ENCODE measurements at places on chromosomes 3 and 15.

GRCh38 chr3:187946163-187946691, 201.0 kb upstream of the BCL6 start:
- DNase-seq = no peak

DNA sequence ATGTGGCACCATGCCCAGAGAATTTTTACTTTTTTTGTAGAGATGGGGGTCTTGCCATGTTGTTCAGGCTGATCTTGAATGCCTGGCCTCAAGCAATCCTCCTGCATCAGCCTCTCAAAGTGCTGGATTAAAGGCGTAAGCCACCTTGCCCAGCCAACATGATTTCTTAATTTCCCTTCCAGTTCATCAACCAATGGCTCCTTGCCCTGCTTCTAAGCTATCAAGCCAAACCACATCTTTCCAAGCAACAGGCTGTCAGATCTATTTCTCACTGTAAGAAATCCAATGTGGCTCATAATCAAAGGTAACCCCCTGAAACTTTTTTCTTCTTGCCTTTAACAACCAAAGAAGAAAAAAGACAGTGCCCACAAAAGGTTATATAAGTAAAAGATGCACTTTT, 204.2 kb upstream of the ICE2 start:
- no peak for DNase-seq

DNA sequence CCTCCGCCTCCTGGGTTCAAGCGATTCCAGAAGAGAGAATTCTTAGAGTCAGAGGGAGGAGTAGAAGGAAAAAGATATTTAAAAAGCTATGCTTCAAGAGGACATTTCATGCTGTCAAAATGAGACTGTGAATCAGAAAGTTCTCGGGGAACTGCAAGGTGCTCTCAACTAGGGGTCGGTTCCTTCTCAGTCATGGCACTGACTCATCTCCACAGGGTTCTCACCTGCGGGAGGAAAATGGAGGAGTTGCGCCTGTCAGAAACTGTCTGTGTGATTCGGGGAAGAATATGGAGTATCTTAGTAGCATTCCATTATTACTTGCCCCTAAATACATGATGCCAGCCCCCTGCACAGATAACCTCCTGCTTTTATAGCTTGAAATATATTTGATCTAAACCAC, 47.4 kb downstream of the APH1B start:
- no peak for DNase-seq

DNA sequence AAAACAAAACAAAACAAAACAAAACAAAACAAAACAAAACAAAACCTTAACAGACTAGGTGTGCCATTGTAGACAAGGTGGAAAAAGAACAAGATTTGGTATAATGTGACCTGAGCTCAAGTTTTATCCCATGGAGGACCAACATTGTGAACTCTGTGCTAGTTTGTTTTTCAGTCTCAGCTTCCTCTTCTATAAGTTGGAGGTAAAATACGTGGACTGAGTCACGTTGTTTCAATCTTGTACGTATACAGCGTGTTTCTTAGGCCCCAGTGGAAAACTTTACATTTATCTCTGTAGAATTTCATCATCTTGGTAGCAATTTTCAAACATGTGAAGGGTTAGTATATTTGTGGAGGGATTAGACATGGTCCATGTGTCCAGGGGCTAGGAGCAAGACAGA, 261.6 kb downstream of the CD47 start:
- DNase-seq = no peak

DNA sequence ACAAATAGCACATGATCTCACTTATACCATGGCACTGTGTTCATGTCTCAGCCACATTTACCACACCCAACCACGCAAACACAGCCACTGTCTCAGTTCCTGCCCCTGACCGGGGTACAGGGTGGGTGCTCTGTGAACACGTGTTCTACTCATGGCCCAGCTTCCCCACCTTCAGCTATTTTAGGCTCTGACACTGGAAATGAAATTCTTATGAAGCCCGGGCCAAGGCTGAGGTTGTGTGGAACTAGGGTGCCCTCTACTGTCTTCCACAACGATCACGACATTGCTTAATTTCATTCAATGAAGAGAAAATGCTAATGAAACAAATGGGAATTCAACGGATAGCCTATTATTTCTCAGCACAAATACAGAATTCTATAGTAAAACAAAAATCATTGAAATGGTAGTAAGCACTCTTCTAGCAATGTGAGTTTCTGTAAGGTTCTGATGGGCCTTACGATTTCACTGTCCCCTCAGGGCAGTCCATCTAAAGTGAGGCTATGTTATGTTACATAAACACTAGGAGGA, 2.1 kb upstream of the GABRA5 start:
- DNase-seq = peak; percentile 55

DNA sequence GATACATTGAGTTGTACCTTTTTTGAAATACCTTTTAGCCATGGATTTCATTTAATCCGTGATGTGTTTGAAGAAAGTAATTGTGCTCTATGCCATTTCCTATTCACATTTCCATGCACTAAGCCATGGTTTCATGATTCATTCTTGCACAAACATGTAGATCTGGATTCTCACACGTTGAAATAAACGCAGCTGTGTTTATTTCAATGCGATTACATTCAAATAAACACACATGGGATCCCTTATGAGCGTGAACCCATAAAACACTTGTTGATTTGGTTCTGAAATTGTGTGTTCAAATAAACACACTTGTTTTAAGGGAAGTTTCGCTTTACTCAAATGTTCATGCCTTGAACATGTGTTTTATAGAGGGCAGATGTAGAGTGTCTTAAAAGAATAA, 39.2 kb downstream of the BBX start:
- no peak for DNase-seq

GRCh38 chr3:71806736-71807135, 21.8 kb upstream of the PROK2 start:
- DNase-seq = no peak

GRCh38 chr15:75655931-75656330, 8.2 kb downstream of the SNX33 start:
- no peak for DNase-seq

GRCh38 chr3:13073326-13074005, at the start of gene IQSEC1:
Gene IQSEC1, minus strand, starts transcription at chr3:13073429. Its CDS starts 415 bp downstream, at chr3:13073014.
- DNase-seq = peak; percentile 54

DNA sequence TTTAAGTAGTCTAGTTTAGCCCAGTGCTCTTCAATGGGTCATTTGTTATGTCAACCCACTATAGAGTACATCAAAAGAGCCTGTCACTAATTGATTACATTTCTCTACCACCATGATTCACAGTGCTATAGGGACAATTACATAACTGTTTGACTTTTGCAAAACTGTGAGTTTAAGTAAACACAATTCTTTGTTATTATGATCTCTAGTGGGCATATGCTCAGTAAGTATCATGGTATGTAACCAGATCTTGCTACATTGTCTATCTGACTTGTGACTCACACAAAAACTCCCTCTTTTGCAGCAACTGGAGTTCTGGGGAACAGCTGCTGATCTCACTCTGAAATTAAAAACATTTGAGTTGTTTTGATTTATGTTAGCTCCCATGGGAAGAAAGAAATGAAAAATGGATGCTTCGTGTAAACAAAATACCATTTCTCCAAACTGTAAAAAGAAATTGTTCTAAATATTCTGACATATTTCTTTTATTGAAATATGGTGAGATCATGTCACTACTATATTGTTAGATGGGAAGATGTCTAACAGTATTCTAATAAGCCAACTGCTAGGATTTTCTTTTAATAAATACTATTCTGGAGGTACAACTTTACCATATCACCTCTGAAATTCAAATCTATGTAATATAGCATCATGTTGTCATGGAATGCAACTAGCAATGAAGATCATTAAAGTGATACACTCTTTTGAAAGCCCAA, 470.4 kb downstream of the ROBO1 start:
- DNase-seq = no peak

DNA sequence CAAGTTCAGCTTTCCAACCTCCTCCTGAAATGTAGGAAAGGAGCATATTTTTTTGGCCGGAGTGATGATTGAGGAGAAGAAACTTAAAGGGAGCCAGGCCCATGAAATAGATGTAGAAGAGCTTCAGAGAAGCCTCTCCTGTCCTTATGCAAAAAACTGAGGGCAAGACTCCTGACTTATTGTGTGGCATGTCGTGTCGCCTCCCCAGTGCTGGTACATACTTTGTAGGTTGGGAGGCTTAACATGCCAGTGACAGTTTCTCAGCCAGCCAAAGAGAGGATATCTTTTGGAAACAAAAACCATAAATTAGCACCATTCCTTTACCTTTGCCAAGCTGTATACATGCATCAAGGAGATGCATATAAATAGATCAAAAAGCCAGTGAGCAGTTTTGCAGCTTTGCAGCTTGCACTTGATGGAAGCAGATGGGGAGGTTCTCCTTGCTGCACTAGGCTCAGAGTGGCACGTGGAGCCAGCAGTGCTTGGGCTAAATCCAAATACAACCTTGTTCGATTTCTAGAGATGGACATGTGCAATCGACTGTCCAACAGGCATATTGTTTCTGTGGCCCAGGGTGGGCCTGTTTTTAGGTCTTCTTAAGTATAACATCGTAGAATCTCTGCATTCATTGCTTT, 10.2 kb downstream of the SLCO3A1 start:
- no peak for DNase-seq

GRCh38 chr15:83039206-83039605, 27.8 kb upstream of the C15orf40 start:
- DNase-seq = no peak

- no peak for DNase-seq
These were observed 199.8 kb upstream of the ALCAM start for GRCh38 chr3:105166893-105167292.

DNA sequence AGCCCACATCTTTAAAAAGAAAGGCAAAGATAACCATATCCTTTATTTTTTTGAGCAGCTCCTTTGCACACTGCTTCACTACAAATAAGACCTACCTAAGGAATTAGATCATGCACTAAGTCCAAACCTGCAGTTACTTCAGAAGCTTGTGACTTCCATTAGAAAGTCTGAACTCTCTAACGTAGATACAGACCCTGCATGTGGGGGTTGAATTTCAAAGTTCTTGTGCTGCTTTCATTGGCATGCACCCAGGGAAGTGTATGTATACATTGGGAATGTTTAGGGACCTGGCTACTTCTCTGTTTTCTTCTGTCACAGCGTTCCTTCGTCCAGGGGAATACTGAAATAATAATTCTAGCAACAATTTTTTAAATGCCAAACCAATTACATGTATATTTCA, 185.2 kb upstream of the IL12A start:
- DNase-seq = no peak

DNA sequence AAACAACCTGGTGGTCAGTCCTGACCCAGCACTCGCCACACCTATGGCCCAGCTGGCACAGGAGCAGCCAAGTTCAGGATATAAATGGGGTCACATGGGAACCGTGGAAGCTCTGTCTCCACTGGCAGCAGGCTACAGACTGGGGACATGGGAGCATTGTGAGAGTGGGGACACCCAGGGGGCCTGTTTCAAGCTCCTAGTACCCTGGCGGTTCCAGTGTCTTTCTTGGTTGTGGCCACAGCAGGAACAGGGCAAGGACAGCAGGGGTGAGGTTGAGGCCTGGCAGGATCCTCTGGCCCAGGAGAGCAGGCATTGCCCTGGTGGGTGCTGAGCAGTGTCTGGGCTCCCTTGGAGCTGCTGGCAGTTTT, 1.9 kb downstream of the CSK start:
- no peak for DNase-seq

GRCh38 chr15:85621094-85621493, 173.6 kb downstream of the KLHL25 start:
- DNase-seq = no peak

- no peak for DNase-seq
These were observed 541.5 kb downstream of the GABRG3 start for GRCh38 chr15:27512281-27513001.

GRCh38 chr3:30682434-30683155, 76.2 kb downstream of the TGFBR2 start:
- no peak for DNase-seq

- no peak for DNase-seq
These were observed 66.4 kb upstream of the CCNL1 start for GRCh38 chr3:157226173-157226847.

GRCh38 chr3:26515351-26515750, 107.2 kb upstream of the LRRC3B start:
- no peak for DNase-seq

DNA sequence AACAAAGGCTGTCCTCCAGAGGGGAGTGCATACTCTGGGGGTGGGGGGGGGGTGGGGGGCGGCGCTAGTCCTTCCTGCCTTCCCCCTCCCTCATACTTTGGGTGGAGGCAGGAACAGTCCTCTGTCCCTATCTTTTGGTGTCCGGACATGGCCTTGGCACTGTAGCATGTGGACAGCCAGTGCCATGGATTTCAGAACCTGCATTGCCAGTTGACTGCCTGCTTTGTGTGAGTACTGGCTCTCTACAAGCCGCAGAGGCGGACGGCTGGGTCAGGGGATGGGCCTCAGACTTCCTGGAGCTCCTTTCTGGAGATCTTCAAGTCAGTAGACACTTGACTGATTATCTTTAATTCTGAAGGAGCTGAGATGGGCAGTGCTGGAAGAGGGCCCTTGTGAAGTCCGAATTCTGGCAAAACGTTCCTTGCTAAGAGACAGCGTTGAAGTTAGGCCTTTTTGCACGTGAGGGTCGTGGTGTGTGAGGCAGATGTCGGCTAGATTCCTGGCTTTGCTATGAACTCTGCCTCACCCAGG, 2.5 kb downstream of the CLDN11 start:
- no peak for DNase-seq

GRCh38 chr3:16286161-16286560, 21.1 kb downstream of the OXNAD1 start:
- no peak for DNase-seq

DNA sequence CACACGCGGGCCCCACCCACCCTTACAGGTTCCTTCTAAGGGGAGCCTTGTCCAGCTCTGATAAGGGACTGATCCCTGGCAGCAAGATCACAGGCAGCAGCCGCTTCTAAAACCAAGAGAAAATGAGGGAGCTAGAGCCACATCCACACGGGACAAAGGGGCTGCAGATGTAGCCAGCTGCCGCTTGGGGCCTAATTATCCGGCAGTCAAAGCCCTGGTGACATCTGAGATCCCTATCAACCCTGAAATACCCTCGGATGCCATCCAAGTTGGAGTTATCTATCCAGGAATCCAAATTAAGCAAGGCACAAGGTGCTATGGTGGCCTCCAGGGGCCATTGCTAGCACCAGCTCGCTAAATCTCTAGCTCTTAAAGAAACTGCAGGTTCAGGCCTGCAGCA, 248.3 kb downstream of the VPS13C start:
- no peak for DNase-seq

- DNase-seq = no peak
These were observed 75.3 kb upstream of the BOC start for GRCh38 chr3:113136071-113136470.

DNA sequence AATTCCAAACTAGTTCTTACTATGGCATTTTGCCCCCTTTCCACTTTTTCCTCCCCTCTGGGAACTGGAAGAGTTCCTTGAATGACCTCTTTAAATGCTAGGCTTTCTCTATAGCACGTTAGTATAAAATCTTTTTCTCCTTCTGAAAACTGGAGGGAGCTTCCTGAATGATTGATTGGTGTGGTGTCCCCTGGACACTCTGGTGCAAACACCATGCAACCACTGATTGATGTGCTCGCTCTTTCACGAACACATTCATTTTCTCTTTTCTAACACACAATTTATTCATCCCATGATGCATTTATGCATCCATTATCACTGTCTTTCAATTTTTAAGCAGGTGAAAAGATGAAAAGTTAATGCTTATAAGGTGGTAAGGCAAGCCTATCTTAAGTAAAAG, 159.1 kb upstream of the NANOGP8 start:
- no peak for DNase-seq

GRCh38 chr15:41978534-41978933, 6.2 kb upstream of the EHD4 start:
- no peak for DNase-seq

Measured in mesothelial cell of epicardium (in vitro differentiated cells).